ENCODE measurements at places on chromosomes 4 and X.

DNA sequence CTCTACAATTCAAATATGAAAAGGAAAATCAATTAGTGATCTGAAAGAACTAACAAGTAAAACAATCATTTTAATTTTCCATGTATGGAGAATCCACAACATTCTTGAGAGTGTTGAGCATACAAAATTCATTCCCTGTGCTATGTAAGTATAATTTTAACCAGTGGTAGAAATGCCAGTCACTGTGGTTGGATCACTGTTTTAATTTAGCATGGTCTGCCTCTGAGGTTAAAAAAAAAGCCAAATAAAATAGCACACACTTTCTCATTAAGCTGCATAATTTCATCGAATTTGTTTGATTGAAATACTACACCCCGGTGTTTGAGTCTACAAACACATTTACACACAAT, 185.5 kb upstream of the STS start:
- no peak for DNase-seq

DNA sequence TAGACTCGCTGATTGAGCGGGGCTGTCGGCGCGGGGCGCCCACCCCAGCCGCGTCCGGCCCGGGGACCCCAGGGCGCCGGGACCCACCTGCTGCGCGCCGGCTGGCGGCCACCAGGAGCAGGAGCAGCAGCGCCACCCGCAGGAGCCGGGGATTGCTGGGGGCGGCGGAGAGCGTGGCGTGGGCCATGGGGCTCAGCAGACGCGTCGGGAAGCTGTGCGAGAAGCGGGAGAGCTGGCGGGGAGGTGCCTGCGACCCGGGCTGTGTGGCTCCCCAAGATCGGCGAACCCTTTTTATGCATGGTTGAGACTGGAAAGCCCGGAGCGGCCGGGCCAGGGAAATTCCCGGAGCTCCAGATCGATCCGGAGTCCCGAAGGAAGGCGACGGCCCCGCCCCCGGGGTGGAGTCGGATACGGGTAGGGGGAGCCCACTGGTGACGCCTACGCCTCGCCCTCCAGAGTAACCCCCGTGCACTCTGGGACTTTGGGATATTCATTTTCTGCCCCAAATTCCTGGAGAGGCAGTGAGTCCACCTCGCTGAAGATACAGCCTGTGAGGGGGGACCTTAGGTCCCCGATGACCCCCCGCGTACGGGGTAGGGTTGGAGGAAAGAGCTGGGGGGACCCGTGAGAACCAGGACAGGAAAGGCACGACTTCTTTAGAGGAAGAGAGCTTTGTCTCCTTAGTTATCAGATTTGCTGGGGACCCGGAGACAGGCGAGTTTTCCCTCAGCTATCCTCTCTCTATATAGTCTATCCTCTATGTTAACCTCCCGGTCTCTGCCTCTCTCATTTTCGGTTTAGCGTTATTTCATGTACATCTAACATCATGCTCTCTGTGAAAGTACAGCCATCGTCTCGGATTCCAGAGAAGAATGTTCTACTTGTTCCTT, at the start of gene CXCL3:
TSS of gene CXCL3 (minus strand) at position 265 of the 890 bp plus-strand sequence. CDS start at position 187, 78 bp downstream.
- DNase-seq = peak; percentile 71

DNA sequence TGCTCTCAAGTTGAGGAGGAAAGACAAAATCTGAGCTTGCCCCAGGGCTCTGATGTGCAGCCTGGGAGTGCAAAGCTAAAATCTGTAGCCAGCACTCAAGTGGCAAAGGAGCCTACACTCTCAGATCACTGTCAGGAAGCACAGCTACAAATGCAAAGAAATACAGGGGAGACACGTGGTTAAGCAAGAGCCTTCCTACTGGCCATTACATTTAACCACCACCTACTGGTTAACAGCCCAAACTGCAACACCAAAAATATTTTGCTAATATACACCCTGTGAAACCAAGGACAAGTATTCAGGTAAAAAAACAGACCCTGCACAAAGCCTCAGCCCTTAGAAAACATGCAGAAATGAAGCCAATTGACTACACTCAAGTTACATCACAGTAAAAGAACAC, 170.4 kb upstream of the FGF16 start:
- no peak for DNase-seq

GRCh38 chr4:25500626-25501316, 123.7 kb downstream of the ANAPC4 start:
- no peak for DNase-seq

GRCh38 chr4:10552591-10553280, 95.5 kb upstream of the ZNF518B start:
- peak; percentile 31 for DNase-seq

DNA sequence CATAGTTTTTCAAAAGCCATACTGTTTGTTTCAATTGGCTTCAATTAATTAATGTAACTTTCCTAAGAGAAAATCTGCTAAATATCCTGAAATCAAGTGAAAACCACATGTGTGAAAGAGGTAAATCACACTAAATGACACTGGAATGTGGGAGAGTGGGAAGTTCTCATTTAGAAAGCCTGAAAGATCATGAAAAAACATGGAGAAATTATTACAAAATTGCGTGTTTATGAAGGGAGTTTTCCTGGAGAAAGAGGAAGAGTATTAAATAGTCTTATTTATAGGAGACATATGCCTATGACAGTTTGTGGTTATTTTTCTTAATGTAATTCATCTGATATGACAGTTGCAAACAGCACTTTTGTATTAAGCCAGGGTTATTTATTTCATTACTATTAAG, 183.7 kb downstream of the DKK2 start:
- no peak for DNase-seq

- DNase-seq = no peak
Measured at GRCh38 chrX:148643460-148643859, 143.0 kb downstream of the AFF2 start.
